ENCODE measurements at places on chromosomes 6 and 20. TPM values are rescaled to one million over a fixed set of nuclear protein-coding genes. Genes with fewer than 3 reads are reported as not detected.

GRCh38 chr6:167027308-167027707 lies 28.1 kb downstream of the CEP43 start:
- H3K27ac ChIP-seq: no peak overlapping the region
- no peak for DNase-seq
- no peak overlapping the region for H3K4me3 ChIP-seq
- peaks cover 29% of the 10 kb centered on the region for H3K36me3 ChIP-seq
- no peaks in the 10 kb centered on the region for H3K27me3 ChIP-seq
- peaks cover 10% of the 10 kb centered on the region for H3K4me1 ChIP-seq

- peak overlapping the region; percentile 88 for H3K27ac ChIP-seq
- H3K4me3 ChIP-seq: peak overlapping the region; percentile 27
- DNase-seq: peak; percentile 91
- H3K4me1 ChIP-seq: peaks cover 28% of the 10 kb centered on the region
Measured at GRCh38 chr6:166365221-166365620, 17.5 kb downstream of the MPC1 start.

RALY gene
- total RNA-seq: 167 TPM

- no peaks in the 10 kb centered on the region for H3K27me3 ChIP-seq
- H3K36me3 ChIP-seq: no peaks in the 10 kb centered on the region
- DNase-seq: no peak
- peaks cover 42% of the 10 kb centered on the region for H3K4me1 ChIP-seq
- H3K4me3 ChIP-seq: no peak overlapping the region
Measured at GRCh38 chr6:42427871-42428270, 23.9 kb downstream of the TRERF1 start.

DNA sequence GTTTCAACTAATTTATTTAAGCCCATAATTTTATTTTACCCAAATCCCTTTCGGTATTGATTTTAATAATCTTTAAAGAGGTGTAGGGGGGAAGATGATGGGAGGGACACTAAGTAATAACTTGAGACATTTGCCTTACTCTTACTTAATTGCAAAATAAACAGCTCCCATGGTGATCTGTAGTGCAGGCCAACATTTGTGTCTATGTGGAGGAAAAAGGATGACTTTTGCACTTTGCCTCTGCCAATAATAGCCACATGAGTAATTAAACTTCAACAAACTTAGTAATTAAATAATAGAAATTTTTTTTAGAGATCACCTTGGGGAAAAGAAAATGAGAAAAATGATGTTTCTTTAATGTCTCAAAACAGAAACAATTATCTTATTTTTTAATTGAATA lies 29.9 kb upstream of the CD2AP start:
- H3K4me1 ChIP-seq: peaks cover 8% of the 10 kb centered on the region
- DNase-seq: no peak
- no peaks in the 10 kb centered on the region for H3K27me3 ChIP-seq
- H3K36me3 ChIP-seq: no peaks in the 10 kb centered on the region
- H3K27ac ChIP-seq: no peak overlapping the region

GRCh38 chr20:3815703-3816315 lies 4.5 kb upstream of the AP5S1 start:
- H3K27ac ChIP-seq: no peak overlapping the region
- H3K27me3 ChIP-seq: no peaks in the 10 kb centered on the region
- DNase-seq: no peak
- H3K36me3 ChIP-seq: no peaks in the 10 kb centered on the region
- no peak overlapping the region for H3K4me3 ChIP-seq
- peaks cover 16% of the 10 kb centered on the region for H3K4me1 ChIP-seq

DNA sequence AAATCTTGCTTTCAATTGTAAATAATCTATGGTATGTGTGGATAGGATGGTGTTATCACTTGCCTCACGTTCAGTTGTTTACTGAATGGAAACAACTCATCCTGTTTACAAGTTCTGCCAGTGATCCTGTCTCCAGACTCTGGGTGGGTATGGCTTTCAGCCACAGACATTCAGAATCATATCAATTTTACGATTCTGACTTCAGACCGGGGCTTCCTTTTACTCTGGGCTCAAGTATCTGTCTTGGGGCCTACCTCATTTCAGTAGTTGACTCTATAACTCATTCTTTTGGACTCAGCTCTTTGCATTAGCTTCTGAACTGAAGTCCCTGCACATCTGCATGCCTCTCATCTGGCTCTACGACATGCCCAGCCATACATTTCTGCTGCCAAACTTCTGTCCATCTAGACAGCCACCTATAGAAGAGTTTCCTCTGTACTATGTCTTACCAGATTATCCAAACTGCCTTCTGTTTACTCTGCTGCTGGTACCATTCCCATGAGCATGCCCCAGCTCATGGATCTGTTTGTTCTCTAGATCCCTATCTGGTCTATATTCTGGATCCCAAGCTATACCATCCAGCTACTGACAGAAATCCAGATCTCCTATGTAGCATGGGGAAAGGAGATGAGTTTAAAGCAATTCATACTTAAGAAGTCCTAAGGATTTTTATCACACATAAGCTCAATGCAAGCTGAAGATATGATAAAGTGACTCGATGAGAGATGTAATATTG lies 34.3 kb downstream of the FYN start:
- peaks cover 15% of the 10 kb centered on the region for H3K4me1 ChIP-seq
- no peak overlapping the region for H3K4me3 ChIP-seq
- no peak overlapping the region for H3K27ac ChIP-seq
- DNase-seq: no peak
- H3K36me3 ChIP-seq: no peaks in the 10 kb centered on the region

SMLR1 gene
- total RNA-seq: not detected

OPRM1 gene
- total RNA-seq: not detected

- no peak overlapping the region for H3K27ac ChIP-seq
- H3K4me3 ChIP-seq: no peak overlapping the region
- H3K4me1 ChIP-seq: no peaks in the 10 kb centered on the region
- H3K36me3 ChIP-seq: no peaks in the 10 kb centered on the region
- no peaks in the 10 kb centered on the region for H3K27me3 ChIP-seq
Measured at GRCh38 chr6:34511915-34512737, 44.0 kb downstream of the SPDEF start.

DNA sequence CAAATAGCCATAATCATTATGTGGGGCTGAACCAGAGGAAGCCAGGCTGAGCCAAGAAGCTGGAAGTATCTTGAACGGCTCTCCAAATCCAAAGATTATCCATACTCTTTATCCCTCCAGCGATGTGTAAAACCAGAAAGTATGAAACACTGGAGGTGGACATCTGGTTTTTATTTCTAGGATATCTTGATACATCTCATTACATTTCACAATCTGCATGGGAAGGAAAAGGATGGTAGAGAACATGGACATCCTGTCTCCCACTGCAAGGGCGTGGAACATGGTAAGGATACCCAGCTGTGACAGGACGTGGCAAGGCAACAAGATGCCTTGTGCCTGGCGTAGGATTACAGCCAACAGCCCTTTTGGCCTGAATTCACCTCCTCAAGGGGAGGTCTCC lies 20.1 kb downstream of the TRIM27 start:
- no peak overlapping the region for H3K4me3 ChIP-seq
- H3K4me1 ChIP-seq: no peaks in the 10 kb centered on the region
- H3K27me3 ChIP-seq: no peaks in the 10 kb centered on the region
- DNase-seq: no peak
- H3K27ac ChIP-seq: no peak overlapping the region
- H3K36me3 ChIP-seq: peaks cover 62% of the 10 kb centered on the region

DNA sequence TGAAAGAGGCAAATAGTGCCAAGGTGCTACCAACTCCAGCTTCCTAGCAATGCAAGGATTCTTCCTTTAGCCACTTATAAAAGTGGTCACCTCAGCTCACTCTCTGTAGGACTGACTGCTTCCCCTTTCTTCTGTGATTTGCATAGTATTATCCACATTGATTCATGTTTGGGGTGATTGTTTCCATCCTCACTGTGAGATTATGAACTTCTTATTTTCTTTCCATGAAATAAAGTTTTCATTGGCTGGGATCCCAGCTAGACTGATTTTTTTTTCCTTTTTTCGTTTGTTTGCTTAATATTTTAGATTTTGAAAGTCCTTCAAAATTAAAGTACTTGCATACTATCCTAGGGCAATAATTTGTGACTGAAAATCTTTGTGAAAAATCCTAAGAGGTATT lies 50.5 kb downstream of the EYA4 start:
- no peak overlapping the region for H3K27ac ChIP-seq
- no peak overlapping the region for H3K4me3 ChIP-seq
- DNase-seq: no peak
- H3K36me3 ChIP-seq: no peaks in the 10 kb centered on the region
- H3K27me3 ChIP-seq: no peaks in the 10 kb centered on the region

- H3K36me3 ChIP-seq: no peaks in the 10 kb centered on the region
- H3K4me3 ChIP-seq: no peak overlapping the region
- H3K27me3 ChIP-seq: no peaks in the 10 kb centered on the region
- no peak for DNase-seq
- no peak overlapping the region for H3K27ac ChIP-seq
- H3K4me1 ChIP-seq: no peaks in the 10 kb centered on the region
Measured at GRCh38 chr6:126805861-126806260, 312.6 kb upstream of the RSPO3 start.

Measured in GM23338 (cell line).